ENCODE measurements at places on chromosomes 3 and 15.
A peak's percentile ranks its signal among the peaks of the same experiment; 100 is the strongest.

GRCh38 chr3:186360779-186361178 is 1.3 kb downstream of the DGKG start:
- H3K36me3 ChIP-seq: no peaks in the 10 kb centered on the region
- DNase-seq: peak; percentile 26
- peaks cover 27% of the 10 kb centered on the region for H3K4me1 ChIP-seq
- H3K27ac ChIP-seq: no peak overlapping the region
- peaks cover 28% of the 10 kb centered on the region for H3K27me3 ChIP-seq

- no peaks in the 10 kb centered on the region for H3K27me3 ChIP-seq
- peak overlapping the region; percentile 84 for H3K27ac ChIP-seq
- H3K36me3 ChIP-seq: no peaks in the 10 kb centered on the region
- H3K4me1 ChIP-seq: peaks cover 25% of the 10 kb centered on the region
- H3K4me3 ChIP-seq: no peak overlapping the region
Observed at GRCh38 chr15:92833493-92834271, 66.4 kb upstream of the CHD2 start.

- H3K27me3 ChIP-seq: no peaks in the 10 kb centered on the region
- DNase-seq: no peak
- H3K36me3 ChIP-seq: peaks cover 16% of the 10 kb centered on the region
- no peak overlapping the region for H3K27ac ChIP-seq
Observed at GRCh38 chr3:124843506-124844177, 43.5 kb downstream of the ITGB5 start.

DNA sequence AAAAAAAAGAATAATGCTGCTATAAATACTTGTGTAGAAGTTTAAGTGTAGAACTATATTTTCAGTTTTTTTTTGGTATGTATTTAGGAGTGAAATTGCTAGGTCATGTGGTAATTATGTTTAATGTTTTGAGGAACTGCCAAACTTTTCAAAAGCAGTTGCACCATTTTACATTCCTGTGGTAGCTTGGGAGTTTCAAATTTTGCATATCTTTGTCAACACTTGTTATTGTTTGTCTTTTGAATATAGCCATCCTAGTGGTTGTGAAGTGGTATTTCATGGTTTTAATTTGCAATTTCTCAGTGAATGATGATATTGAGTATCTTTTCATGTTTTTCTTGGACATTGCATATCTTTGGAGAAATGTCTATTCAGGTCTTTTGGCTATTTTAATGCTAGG is 30.4 kb downstream of the SKIL start:
- H3K4me1 ChIP-seq: peaks cover 1% of the 10 kb centered on the region
- no peak for DNase-seq
- no peaks in the 10 kb centered on the region for H3K27me3 ChIP-seq
- no peak overlapping the region for H3K27ac ChIP-seq
- no peaks in the 10 kb centered on the region for H3K36me3 ChIP-seq

- peaks cover 12% of the 10 kb centered on the region for H3K4me1 ChIP-seq
- peak; percentile 88 for DNase-seq
- H3K27ac ChIP-seq: no peak overlapping the region
- H3K4me3 ChIP-seq: no peak overlapping the region
- H3K27me3 ChIP-seq: no peaks in the 10 kb centered on the region
Observed at GRCh38 chr3:136343873-136344555, 93.9 kb downstream of the PCCB start.

DNA sequence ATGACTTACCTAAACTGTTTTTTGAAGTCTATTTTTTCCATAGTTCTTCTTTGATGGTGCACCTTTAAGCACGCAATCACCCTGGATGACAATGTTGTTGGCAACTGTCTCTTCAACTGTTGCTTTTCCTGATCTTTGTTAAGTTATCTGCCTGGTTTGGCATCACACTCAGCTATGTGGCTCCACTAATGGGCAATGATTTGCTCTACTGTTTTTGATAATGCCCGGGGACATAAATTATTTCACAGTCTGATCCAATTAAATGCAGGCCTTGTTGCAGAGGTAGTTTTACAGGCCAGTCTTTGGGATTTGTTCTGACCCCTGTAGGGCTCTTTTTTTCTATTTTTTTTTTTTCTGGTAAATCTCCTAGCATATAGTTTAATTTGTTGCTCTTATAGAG is 436.3 kb downstream of the ZNF385D start:
- H3K4me3 ChIP-seq: no peak overlapping the region
- H3K27me3 ChIP-seq: no peaks in the 10 kb centered on the region
- H3K27ac ChIP-seq: no peak overlapping the region
- DNase-seq: no peak
- no peaks in the 10 kb centered on the region for H3K4me1 ChIP-seq

DNA sequence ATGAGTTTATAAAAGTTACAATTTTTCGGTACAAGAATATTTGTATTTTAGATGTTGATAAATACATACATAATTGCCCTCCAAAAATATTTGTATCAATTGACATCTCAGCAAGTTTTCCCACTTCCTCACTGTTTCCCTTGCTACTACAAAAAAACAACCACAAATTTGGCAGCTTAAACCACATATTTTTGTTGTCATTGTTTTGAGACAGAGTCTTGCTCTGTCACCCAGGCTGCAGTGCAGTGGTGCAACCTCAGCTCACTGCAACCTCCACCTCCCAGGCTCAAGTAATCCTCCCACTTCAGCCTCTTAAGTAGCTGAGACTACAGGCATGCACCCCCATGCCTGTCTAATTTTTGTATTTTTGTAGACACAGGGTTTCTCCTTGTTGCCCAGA is 162.8 kb upstream of the RARB start:
- no peak for DNase-seq
- no peaks in the 10 kb centered on the region for H3K27me3 ChIP-seq
- no peak overlapping the region for H3K27ac ChIP-seq
- no peaks in the 10 kb centered on the region for H3K36me3 ChIP-seq
- H3K4me3 ChIP-seq: no peak overlapping the region

DNA sequence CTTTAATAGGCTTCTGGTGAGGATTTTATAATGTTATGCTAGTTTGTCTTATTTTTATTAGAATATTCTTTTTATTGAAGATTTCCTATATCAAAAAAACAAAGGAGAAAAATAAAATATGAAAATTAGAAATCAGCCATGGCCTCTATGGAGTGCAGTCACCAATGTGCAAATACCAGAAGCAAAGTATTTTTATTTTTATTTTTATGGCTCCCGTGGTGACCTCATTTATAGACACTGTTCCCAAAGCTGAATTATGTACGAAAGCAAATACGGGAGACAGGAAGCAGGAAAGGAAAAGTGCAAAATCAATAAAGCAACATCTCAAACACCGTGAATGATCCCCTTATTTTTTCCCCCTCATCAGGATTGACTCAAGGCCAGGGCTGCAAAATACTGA is 35.1 kb downstream of the DAZL start:
- H3K27me3 ChIP-seq: no peaks in the 10 kb centered on the region
- DNase-seq: no peak
- H3K36me3 ChIP-seq: no peaks in the 10 kb centered on the region
- H3K27ac ChIP-seq: no peak overlapping the region

DNA sequence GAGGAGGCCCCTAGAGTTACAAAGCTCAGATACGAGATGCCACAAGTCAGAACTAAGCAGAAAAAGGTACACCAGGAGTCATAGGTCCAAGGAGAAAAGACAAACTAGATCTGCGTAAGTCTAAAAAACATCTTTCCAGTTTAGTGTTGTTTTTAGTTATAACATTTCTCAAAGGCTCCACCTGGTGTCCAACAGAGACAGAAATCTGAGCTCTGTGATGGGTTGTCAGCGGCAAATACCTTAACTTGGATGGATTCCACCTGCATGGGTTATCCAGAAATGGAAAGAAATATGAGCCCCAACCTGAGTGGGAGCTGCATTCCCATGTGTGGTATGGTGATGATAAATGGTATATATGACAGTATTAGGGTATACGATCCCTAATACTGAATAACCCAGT is 238.6 kb upstream of the CHRM5 start:
- H3K27me3 ChIP-seq: no peaks in the 10 kb centered on the region
- no peak for DNase-seq
- no peak overlapping the region for H3K4me3 ChIP-seq
- no peak overlapping the region for H3K27ac ChIP-seq
- H3K36me3 ChIP-seq: no peaks in the 10 kb centered on the region

DNA sequence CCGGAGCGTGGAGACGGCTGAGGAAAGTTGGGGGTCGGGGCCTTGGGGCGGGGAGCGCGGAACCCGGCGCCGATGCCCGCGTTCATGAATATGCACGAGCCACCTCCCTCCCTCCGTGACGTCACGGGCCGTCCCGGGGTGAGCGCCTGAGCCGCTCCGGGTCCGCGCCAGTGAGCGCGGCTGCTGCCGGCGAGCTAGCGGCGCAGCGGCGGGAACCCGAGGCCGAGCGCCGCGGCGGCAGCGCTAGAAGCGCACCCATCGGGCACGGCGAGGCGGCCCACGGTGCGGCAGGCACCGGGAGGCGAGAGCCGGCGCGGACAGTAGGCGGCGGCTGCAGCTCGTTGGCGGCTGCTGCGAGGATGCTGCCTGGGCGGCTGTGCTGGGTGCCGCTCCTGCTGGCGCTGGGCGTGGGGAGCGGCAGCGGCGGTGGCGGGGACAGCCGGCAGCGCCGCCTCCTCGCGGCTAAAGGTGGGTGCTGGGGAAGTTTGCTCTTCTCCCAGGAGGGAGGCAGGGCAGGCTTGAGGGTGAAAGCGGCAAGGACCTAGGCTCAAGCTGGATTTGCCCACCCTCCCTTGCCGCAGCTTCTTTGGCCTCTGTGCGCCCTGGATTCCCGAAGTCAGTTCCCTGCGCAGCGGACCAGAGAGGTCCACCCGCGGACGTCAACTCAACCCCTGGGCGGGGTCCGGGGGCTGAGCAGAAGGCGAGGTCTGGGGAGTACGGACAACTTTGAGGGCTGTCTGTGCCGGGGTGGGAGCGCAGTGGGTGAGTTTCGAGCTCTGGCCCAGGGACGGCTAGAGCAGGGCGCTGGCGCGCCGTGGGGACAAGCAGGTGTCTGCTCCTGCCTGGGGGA is at the start of gene CLSTN2:
Gene CLSTN2, plus strand, starts transcription at position 170 of the 850 bp plus-strand sequence.
- H3K4me3 ChIP-seq: no peak within 1 kb of the TSS
- H3K27ac ChIP-seq: no peak within 1 kb of the TSS
- no peaks in the 10 kb centered on the region for H3K36me3 ChIP-seq
- H3K27me3 ChIP-seq: peaks cover 31% of the 10 kb centered on the region

GRCh38 chr3:25520926-25521559 is 93.0 kb downstream of the RARB start:
- DNase-seq: no peak
- H3K4me1 ChIP-seq: no peaks in the 10 kb centered on the region
- no peaks in the 10 kb centered on the region for H3K36me3 ChIP-seq
- no peaks in the 10 kb centered on the region for H3K27me3 ChIP-seq

DNA sequence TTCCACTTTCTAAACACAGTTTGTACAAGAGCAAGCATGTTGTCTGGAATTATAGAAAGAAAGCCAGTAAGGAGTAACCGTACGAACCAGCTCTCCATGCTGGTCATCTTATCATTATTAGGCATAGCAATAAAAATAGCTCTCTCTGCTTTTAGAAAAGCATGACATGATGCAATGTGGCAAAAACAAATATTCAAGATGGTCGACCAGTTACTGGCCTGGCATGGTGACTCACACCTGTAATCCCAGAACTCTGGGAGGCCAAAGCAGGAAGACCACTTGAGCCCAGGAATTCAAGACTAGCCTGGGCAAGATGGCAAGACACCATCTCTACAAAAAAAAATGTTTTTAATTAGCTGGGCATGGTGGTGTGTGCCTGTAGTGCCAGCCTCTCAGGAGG is 2.6 kb upstream of the MAP4 start:
- peaks cover 41% of the 10 kb centered on the region for H3K4me1 ChIP-seq
- no peaks in the 10 kb centered on the region for H3K27me3 ChIP-seq
- H3K36me3 ChIP-seq: no peaks in the 10 kb centered on the region
- H3K27ac ChIP-seq: no peak overlapping the region

DNA sequence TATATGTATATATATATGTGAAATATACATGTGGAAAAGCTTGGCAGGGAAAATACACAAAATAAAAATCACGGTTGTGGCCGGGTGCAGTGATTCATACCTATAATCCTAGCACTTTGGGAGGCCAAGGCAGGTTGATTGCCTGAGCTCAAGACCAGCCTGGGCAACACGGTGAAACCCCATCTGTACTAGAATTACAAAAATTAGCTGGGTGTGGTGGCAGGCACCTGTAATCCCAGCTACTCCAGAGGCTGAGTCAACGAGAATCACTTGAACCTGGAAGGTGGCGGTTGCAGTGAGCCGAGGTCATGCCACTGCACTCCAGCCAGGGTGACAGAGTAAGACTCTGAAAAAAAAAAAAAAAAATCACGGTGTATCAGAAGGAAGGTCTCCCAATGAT is 20.8 kb upstream of the ARHGEF3 start:
- H3K4me3 ChIP-seq: no peak overlapping the region
- DNase-seq: no peak
- no peaks in the 10 kb centered on the region for H3K27me3 ChIP-seq
- peaks cover 26% of the 10 kb centered on the region for H3K4me1 ChIP-seq
- H3K27ac ChIP-seq: no peak overlapping the region

- H3K4me1 ChIP-seq: no peaks in the 10 kb centered on the region
- no peak overlapping the region for H3K4me3 ChIP-seq
- H3K27me3 ChIP-seq: no peaks in the 10 kb centered on the region
- DNase-seq: no peak
Observed at GRCh38 chr3:185534511-185534910, 17.9 kb downstream of the LIPH start.

DNA sequence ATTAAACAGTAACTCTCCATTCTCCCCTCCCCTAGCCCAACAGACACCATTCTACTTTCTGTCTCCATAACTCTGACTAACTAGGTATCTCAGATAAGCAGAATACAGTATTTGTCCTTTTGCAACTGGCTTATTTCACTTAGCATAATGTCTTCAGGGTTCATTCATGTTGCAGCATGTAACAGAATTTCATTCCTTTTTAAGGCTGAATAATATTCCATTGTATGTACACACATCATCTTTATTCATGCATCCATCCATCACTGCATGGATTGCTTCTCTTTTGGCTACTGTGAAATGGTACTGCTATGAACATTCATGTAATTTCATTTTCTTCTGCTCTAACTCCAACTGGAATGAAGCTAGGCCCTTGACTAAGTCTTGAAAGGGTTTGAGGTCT is 2.0 kb upstream of the PTPN23 start:
- DNase-seq: no peak
- no peak overlapping the region for H3K4me3 ChIP-seq
- H3K27me3 ChIP-seq: no peaks in the 10 kb centered on the region
- no peaks in the 10 kb centered on the region for H3K36me3 ChIP-seq
- H3K4me1 ChIP-seq: peaks cover 8% of the 10 kb centered on the region

- H3K27ac ChIP-seq: peak overlapping the region; percentile 100
- DNase-seq: no peak
- H3K27me3 ChIP-seq: no peaks in the 10 kb centered on the region
Observed at GRCh38 chr3:187746442-187747281, 1.4 kb upstream of the BCL6 start.

DNA sequence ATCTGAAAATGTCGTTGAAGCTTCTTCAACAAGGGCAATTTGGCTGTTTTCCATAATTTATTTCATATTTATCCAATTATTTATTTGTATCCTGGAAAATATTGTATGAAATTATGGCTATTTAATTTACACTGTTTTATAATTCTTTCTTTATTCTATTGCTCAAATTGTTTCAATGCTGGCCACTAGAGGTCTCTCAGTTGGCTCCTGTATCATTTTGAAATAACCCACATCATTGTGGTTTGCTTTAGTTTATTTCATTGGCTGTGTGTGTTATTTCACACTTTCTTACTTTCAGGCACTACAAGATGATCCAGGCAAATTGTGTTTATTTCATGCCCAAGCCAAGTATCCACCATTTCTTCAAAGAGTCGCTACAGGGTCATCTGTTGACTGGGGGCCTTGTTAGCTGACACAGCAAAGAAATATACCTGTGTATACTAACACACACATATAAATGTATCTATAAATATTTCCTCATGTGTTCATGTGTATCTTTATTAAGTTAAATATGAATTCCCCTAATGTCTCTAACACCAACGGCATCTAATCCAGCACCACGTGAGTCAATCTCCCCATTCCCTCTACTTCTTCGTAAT is 86.2 kb downstream of the NPAP1 start:
- DNase-seq: no peak
- H3K27ac ChIP-seq: no peak overlapping the region
- no peak overlapping the region for H3K4me3 ChIP-seq
- H3K27me3 ChIP-seq: no peaks in the 10 kb centered on the region
- H3K36me3 ChIP-seq: no peaks in the 10 kb centered on the region
